AG20443 (cell line): ENCODE measurements at places on chromosomes 1 and 21.

DNA sequence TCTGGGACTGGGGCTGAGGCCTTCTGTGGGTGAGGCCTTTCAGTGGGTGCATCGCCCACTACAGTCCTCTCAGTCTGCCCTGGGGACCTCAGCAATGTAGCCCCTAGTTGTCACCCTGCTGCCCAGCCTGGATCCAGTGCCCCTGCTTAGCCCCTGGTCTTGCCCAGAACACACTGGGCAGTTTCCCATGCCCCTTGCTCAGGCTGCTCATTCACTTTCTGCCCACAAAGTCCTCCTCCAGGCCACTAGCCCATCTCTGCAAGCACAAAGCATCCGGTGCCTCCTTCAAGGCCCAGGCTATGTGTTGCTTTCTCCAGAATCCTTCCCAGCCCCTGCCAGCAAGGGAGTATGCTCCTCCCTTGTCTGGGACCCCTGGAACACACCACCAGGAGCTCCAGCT lies 5.4 kb upstream of the ADORA1 start:
- DNase-seq, result no peak

- no peak for DNase-seq
These were observed 19.8 kb upstream of the DESI2 start for GRCh38 chr1:244633140-244633539.

- peak; percentile 23 for DNase-seq
These were observed 91.2 kb downstream of the TRABD2B start for GRCh38 chr1:47906009-47906432.

DNA sequence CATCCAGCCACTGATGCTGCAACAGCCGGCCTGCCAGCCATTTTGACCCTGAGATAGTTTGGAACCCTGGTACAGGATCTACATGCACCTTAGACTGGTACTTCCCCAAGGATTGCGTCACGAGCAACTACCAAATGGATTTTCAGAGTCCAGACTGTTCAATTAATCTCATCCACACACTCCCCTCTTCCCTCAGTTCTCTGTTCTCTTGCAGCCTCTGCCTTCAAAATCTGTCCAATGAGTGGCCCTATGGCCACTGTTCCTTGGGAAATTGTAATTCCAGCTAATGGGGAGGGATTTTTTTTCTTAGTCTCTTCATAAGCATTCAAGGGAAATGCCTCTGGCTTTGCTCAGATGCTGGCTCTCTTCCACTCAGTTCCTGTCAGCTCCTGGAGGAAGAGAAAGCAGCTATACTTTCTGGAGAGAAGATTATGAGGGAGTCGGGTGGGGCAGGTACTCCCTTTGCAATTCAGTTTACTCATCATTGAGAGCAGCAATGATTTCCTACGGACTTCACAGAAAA lies 19.8 kb upstream of the UAP1 start:
- peak; percentile 79 for DNase-seq

GRCh38 chr1:25572107-25572506 lies 28.7 kb downstream of the LDLRAP1 start:
- DNase-seq, result no peak

GRCh38 chr1:116352349-116352813 lies 20.7 kb upstream of the ATP1A1 start:
- no peak for DNase-seq

GRCh38 chr21:43352568-43353281 lies 74.2 kb downstream of the SIK1 start:
- no peak for DNase-seq

DNA sequence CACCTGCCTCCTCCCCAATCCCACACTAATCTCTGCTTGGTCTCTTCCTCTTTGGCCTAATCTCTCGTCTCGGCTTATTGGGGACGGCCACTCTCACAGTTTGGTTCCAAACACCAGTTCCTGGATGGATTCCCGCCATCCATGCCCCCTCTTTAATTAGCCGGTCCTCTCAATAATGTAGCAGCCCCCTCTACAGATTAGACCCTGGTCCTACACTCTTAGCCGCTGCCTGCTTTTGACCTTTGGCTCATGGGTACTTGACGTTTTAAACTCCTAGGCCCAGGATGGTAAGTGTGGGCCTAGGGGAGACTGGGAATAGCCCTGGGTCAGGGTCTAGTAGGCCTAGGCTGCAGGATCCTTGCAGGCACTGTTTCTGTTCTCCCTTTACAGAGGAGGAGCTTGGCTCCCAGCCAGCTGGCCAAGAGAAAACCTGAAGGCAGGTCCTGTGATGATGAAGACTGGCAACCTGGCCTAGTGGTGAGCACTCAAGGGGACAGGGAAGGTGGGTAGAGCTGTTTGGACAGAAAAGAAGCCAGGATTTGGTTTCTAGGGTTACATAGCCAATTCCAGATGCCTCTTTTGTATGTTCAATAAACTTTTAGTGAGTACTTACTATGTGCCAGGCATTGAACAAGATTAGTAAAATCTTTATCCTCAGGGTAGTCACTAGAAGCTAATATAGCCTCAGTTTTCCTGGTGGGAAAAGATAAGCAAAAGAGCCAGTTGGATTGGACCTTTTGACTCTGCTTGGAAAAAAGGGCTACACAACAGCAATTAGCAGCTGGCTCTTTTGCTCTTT lies 758 bp downstream of the RAD54L start:
- no peak for DNase-seq

- no peak for DNase-seq
These were observed 455.2 kb downstream of the AJAP1 start for GRCh38 chr1:5109633-5110032.

- DNase-seq, result no peak
These were observed 39.0 kb upstream of the PDE9A start for GRCh38 chr21:42614396-42614795.

DNA sequence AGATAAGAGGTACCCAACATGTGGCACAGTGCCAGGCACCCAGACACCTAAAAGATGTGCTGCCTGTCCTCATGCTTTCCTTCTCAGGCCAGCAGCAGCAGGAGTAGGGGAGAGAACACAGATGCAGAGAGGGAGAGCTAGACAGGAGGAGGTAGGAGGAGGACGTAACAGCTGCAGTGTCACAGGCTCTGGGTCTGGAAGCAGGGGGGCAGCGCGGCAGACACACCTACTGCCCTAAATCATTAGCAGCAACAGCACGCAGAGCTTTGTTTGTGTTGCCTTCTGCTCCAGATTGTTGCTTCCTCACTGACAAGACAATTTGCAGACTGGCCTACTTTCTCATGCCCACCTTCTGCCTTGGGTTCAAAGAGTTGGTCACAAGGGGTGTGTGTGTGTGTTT lies 196.7 kb upstream of the DAB1 start:
- DNase-seq, result no peak

DNA sequence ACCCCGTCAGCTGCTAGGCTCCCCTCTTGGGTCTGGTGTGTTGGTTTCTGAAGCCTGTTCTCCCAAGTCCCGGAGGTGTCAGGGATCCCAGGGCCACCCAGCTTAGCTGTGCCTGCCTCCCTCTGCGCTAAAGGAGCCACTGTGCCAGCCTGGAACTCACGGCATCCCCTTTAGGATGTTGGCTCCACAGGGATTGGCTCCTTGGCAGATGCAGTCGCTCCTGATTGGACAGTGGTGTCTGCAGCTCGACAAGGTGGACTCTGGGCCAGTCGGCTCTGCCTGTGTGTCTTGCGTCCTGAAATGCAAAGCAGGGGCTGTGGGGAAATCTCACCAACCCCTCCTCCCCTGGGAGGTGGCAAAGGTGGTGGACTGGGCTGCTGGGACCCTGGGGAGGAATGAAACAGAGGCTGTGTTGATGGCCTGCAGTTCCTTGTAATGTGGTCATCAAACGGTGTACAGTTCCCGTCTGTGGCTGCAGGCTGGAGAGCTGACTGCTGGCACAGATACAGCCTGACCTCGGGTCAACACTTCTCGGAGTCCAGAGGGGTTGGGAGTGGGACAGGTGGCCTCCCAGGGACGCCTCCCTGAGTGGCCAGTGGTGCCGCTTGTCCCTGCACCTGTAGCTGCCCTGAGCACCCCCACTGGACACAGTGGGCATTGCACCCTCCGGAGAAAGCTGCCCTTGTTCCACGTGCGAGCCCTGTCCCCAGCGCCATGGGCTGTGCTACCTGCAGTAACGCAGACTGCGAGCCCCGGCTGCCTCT lies 11.5 kb upstream of the KCNAB2 start:
- peak; percentile 78 for DNase-seq

DNA sequence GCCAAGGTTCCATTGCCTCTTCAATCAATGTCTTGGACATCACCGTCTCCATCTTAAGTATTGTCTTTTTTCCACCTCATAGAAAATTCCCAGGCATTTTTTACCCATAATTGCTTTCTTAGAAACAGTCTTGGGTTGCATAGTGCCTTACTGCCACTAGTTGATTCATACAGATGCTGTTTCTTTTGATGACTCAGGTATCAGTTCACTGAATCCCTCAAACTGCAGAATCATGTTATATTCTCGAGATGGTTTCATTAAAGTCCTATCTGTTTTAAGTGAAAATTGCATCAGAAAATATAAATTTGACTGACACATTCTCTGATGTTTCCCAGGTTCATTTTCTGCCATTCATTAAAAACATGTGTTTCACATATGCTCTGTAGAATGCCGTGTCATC lies 1489.1 kb downstream of the BRINP3 start:
- no peak for DNase-seq

GRCh38 chr1:241308011-241308410 lies 49.0 kb downstream of the RGS7 start:
- no peak for DNase-seq

DNA sequence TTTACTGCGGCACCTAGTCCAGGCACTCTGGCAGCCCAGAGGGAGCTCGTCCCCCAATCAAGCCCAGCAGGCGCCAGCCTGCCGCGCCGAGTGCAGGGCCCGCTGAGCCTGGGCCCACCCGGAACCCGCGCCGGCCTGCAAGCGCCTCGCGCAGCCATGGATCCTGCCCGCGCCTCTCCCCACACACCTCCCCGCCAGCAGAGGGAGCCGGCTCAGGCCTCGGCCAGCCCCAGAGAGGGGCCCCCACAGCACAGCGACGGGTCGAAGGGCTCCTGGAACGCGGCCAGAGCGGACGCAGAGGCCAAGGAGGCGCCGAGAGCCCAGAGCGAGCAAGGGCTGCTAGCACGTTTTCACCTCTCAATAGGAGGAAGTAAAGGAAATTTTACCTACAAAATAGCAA lies 767.0 kb downstream of the MRPL39 start:
- no peak for DNase-seq

- DNase-seq, result no peak
These were observed 24.2 kb downstream of the OLFML2B start for GRCh38 chr1:161999301-162000052.

- DNase-seq, result no peak
These were observed 99.3 kb downstream of the XPR1 start for GRCh38 chr1:180731131-180731530.

DNA sequence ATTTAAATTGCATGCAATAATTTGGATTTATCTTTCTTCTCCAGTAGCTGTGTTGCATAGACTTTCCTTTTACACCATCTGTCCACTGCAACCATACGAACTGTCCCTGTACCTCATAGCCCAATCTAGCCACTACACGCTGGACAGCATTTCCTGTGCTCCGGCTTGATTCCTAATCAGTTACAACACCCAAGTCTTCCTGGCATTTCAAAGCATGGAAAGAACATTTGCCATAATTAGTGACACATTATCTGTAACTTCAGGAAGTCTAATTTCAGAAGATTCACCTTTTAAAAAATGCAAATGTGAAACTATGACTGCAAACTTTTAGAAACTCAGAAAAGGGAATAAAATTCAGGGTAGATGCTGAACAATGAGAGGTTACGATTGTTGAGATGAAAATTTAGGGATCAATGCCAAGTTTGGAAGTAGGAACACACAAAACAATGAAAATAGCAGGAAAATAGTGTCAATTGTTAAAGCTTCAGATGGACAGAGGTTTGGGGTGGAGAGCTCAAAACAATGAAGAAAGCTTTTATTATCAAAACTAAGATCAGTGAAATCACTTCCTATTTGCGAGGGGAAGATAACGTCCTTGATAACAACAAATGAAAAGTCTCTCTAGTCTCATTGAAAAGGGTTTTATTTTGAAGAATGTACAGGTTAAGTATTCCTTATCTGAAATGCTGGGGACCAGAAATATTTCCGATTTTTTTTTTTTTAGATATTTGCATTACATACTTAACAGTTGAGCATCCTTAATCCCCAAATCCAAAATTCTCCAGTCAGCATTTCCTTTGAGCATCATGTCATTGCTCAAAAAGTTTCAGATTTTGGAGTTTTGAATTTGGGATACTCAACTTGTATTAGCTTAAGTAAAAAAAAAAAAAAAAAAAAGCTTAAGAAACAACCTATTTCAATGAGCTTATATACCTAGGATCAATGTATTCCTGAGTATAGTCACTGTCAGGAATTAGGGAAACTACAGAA lies 107.3 kb downstream of the FNBP1L start:
- no peak for DNase-seq

DNA sequence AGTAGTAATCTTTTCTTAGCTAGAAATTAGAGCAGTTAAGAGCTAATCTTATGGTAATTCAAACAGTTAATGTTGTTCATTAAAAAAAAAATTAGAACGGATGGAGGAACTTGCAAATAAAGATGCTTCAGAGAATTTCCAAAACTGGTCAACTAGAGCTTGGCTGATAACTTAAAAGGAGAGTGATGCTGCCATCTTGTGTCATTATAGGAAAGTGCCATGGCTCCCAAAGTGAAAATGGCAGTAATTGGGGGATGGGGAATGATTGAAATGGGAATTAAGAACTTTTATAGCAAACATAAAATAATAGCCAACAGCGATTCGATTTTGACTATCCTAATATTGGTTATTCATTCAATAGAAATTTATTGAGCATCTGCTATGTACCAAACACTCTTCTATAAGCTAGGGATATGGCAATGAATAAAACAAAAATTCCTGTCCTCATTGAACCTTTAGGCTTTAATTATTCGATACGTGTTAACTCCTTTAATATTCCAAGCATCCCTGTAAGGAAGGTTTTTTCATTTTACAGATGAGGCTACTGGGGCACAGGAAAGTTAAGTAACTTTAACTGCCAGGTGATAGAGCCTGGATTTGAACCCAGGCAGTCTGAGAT lies 5.7 kb upstream of the PLPP3 start:
- DNase-seq, result peak; percentile 53

DNA sequence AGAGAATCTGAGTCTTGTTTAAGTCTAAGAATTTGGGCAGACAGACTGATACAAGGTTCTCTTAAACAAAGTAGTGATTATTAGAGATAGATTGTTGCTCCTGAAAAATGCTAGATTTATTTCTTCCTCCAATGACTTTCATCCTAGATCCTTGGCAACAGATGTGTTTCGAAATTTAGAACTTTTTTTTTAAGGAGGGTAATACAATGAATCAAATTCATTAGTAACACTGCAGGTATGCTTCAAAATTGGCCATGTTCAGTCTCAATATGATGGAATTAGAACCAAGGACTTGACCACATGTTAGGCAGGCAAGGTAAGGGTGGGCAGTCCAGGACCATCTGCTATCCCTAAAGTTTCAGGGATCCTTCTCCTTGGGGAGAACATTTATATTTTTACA lies 4.5 kb upstream of the LCE1F start:
- no peak for DNase-seq

GRCh38 chr1:111938123-111938522 lies 51.3 kb downstream of the KCND3 start:
- DNase-seq, result no peak

DNA sequence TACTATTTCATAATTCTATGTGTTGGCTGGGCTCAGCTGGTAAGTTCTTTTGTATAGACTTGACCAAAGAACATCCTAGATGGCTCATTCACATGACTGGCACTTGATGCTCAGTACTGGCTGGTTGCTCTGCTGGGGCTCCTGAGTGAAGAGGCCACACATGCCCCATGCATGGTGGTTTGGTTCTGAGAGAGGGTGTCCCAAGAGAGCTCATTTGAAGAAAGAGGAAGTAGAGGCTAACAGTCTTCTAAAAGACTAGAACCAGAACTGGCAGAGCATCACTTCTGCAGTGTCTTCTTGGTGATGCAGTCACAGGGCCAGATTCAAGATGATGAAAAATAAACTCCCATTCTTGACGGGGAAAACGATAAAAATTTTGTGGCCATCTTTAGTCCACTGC lies 5.2 kb upstream of the BACH1 start:
- DNase-seq, result no peak
